ENCODE measurements at places on chromosomes 5 and 9.

DNA sequence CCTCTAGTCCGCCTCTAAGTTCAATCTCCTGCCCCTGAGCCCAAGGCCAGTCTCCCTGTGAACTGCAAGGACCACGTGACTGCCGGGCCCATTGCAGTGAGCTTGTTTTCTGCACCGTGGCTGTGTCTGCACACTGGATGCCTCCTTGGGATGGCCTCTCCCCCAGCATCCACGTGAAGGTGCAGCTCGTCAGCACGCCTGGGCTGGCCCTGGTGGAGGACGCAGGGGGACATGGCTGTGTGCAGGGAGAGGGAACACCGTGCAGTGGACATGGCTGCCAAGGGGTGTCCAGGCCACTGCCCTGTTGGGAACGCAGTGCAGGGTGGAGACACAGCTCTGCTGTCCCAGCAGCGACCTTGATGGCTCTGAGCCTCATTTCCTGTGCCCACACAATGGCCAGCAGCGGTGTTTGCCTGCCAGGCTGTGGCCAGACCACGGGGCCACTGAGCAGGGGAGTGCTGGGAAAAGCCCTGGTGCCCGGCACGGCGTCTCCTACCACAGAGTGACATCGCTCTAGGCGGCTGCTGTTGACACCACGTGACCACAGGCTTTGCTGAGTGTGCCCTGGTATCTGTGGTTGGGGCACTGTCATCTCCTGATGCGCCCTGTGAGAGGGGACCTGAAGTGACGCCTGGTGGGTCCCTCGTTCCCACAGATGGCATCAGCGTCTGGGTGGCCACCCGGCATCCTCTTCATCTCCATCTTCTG lies 26.9 kb upstream of the EXOC3 start:
- no peak for DNase-seq

DNA sequence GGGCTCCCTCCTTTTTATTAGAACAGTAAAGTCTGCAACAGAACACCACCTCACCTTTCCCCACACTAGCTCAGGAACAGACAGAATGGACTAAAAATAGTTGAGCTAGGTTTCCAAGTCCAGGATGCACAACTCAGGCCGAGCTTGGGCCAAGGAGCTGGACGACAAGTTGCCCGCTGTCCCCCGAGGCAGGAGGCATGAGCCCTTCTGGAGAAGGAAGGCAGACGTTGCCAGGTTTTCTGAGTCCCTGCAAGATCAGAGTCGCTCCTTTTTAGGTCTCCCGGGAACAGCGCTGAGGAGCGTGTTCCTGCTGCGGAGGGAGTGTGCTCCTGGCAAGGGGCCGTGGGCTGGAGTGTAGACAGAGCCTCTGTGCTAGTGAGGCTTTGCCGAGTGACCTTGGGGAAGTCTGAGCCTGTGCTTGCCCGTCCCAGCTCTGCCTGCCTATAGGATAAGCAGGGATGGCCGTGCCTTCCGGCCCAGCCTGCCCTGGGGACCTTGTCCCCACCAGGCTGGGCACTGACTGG lies 121.6 kb downstream of the WNK2 start:
- no peak for DNase-seq

- no peak for DNase-seq
These were observed 412.1 kb downstream of the CYLC2 start for GRCh38 chr9:103407260-103407659.

GRCh38 chr9:6929441-6930215 lies 171.9 kb downstream of the KDM4C start:
- no peak for DNase-seq

- DNase-seq = no peak
These were observed 245.1 kb downstream of the MAST4 start for GRCh38 chr5:66841264-66841663.

DNA sequence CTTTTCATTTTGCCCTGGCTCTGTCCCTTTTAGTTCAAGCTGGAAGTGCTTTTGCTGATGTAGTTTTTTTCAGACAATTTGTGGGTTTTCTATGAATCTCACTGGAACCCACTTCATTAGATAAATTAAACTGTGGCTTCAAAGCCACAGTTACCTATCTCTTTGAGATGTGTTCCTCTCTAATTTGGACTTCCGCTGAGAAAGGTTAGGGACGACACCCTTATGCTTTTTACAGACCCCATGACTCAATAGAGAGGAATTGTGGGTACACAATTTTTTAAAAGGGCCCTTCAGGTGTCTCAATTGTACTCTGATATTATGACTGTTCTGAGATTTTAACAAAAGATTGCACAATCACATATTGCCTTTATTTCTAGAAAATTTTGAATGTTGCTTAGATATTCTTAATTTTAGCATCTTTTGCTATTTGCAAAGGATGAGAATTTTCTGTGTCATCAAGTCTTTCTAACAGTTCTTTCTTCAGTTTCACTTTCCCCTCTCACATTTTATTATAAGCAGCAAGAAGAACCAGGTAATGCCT lies 110.6 kb downstream of the GADD45G start:
- no peak for DNase-seq

DNA sequence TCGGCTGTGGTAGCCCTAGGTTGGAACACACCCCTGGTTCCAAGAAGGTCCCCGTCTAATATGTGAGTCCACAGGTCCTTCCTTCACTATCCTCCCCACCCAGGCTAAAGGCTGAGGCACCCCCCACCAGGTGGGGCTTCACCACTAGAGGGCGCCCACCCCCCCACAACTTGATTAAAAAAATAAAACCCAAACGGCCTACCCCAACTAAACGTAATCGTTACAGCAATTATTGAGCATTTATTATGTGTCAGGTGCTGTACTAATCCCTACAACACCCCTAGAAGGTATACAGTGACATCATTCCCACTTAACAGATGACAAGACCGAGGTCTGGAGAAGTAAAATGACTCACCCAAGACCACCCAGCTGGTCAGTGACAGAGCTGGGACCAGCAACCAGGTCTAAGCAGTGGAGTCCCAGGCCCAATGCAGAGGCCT lies 65.0 kb downstream of the FGF18 start:
- peak; percentile 18 for DNase-seq

DNA sequence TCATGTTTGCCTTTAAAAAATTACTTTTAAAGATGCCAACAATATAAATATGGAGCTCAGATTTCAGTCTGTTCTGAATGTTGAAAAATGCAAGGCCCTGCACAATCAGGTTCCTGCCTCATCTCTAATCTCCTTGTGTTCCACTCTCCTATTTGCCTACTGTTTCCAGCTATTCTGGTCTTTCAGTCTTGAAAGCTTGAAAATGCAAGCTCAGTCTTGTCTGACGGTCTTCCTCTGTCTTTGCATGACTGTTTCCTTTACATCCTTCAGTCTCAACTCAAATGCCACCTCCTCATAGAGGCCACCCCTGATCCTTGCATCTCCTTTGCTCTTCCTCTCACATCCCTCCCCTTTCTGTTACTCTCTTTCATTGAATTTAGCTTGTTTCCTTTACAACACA lies 354.9 kb downstream of the KIF4B start:
- no peak for DNase-seq

- no peak for DNase-seq
These were observed 23.9 kb upstream of the PPP3R2 start for GRCh38 chr9:101618698-101619097.

- DNase-seq = peak; percentile 67
These were observed 32.7 kb downstream of the DMRT3 start for GRCh38 chr9:1009101-1009707.

- no peak for DNase-seq
These were observed 116.9 kb upstream of the SPOCK1 start for GRCh38 chr5:137616046-137616445.

- peak; percentile 55 for DNase-seq
These were observed 25.8 kb downstream of the CAST start for GRCh38 chr5:96687812-96688453.

DNA sequence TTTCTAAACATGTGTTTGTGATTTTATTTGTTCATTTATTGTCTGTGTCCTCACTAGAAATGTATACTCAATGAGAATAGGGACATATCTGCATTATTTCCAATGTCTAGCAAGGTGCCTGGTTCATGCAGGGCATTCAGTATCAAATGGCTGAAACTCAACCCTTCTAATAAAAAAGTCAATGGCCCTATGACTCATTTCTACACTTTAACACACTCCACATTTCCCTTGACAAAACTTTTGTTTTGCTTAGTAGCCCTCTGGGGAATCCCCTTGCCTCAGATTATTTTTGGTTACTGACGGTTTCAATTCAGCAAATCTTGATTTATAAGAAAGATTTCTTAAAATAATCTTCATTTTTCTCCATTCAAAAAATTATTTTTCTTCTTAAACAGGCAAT lies 206.0 kb upstream of the DMRTA1 start:
- DNase-seq = peak; percentile 45

DNA sequence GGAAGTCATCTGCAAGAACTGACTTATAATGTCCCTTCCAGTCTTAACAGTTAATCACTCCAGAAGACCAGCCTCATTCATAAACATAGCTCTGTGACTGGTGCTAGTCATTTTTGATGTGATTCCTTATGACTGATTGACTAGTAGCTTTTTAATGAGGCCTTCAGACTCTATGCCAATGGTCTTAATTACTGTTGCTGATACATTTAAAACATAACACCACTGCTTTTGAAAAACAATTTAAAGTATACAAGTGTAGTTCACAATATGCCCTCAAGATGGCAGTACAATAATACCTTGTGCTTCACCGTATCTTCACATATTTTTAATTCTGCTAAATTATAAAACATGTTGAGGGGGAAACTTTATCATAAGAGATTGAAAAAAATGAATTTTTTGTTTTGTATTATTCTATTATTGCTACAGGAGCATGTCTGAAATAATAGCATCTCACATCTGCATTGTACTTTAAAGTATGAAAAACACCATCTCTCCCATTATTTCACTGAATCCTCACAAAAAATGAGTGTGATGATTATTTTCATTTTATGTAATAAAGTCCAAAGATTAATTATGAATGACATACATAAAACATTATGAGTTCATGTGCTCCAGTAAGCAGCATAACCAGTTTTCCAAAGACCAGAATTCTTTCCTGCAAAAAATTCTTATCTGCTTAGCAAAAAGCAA lies 55.2 kb upstream of the SHISAL2B start:
- DNase-seq = peak; percentile 24

DNA sequence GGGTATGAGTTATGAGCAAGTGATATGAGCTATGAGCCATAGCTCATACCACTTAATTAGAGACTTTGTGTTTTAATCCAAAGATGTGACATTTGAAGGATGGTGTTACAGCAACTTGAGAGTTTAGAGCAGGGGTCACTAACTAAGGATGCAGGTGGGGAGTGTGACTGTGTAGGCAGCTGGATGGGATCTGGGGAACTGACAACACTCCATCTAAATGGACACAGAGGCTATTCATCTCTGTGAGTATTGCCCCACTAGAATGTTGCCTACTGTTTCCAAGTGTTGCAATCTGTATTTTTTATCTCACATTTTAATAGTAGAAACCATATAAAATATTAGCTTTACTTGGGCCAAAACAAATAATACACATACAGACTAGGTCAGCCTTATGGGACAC lies 488.1 kb upstream of the DAB2 start:
- DNase-seq = no peak

GRCh38 chr9:27474305-27474704 lies 49.8 kb upstream of the IFNK start:
- no peak for DNase-seq

GRCh38 chr5:54792611-54793404 lies 192.6 kb downstream of the ESM1 start:
- peak; percentile 27 for DNase-seq

GRCh38 chr5:134547579-134547978 lies 22.1 kb downstream of the JADE2 start:
- DNase-seq = peak; percentile 83

DNA sequence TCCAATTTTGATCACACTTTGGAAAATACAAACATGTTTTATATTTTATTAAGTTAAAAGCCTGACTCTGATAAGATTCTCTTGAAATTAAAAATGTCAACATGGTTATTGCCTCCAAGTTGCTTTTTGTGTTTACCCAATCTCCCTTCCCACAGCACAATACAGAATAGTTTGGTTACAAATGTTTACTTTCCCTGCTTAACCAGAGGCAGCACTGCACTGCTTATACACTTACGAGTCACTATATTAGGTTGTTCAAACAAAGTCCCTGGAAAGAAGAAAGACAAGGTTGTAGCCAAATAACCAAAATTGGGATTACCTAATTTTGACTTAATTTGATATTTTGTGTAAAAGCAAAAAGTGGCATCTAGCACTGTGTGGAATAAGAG lies 25.9 kb downstream of the SRFBP1 start:
- DNase-seq = peak; percentile 15

DNA sequence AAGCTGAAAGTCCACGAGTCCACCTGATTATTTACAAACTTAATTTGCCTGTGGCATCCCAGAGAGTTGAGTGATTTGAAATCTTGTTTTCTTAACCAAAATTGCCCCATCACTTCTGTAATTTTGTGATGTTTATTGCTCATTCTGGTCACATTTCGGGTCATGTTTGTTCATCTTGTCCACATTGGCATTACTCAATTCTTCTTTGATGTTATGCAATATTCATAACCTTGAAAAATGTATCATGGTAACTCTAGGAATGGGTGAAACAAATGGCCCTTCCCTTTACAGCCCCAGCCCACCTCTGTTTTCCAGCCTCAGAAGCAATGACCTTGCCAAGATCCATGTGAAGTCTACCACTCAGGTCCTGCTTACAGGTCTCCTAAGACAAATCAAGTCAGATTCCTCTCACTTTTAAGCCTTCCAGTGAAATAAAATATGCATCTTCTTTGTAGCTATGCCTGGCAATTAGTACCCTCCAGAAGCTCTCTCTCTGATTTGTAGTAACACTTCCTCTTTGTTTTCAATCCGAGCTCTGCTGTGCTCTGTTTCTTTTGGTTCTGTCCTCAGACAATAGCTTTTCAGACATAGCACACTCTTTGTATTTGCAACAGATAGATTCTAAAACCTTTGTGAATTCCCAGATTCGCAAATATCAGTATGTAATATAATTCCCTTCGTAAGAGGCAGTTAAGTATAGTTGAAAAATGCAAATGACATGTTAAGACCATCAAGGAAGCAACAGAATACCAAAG lies 330.3 kb upstream of the IRX1 start:
- no peak for DNase-seq

- no peak for DNase-seq
These were observed 143.4 kb downstream of the FGF18 start for GRCh38 chr5:171562822-171563221.

- DNase-seq = peak; percentile 53
These were observed 82.0 kb downstream of the YIPF5 start for GRCh38 chr5:144088206-144089064.

DNA sequence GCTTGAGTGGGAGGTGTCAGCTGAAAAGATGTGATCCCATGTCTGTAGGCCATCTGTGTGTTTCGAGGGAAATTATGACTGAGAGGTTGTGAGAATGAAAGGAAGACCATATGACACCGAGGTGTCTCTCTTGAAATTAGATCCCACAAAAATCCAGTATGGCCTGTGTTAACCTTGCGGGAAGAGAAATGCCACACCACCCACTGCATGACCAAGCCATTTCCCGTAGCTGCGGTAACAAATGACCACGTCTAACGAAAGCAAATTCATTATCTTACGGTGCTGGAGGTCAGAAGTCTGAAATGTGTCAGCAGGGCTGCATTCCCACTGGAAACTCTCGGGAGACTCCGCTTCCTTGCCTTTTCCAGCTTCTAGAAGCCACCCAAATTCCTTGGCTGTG lies 11.6 kb downstream of the C9orf57 start:
- no peak for DNase-seq

Measured in AG10803 (cell line).